ENCODE measurements at places on chromosomes 12 and 14. TPM values are rescaled to one million over a fixed set of nuclear protein-coding genes. Genes with fewer than 3 reads are reported as not detected.

The GDF11 gene
- 2.8 TPM for polyA plus RNA-seq

The SERPINA5 gene
- 1.7 TPM for polyA plus RNA-seq

The TMEM30B gene
- 20.0 TPM for polyA plus RNA-seq

The FAM181A gene
- 0.11 TPM for polyA plus RNA-seq

The PTPRB gene
- 2.8 TPM for polyA plus RNA-seq

The ANP32D gene
- 0.07 TPM for polyA plus RNA-seq

The KCNH3 gene
- polyA plus RNA-seq: 3.3 TPM

The OR8S1 gene
- polyA plus RNA-seq: not detected

The LRRC43 gene
- polyA plus RNA-seq: 0.32 TPM

The DNAL1 gene
- polyA plus RNA-seq: 4.1 TPM

The DDX47 gene
- polyA plus RNA-seq: 49.4 TPM

The LMO3 gene
- 61.9 TPM for polyA plus RNA-seq

The PLEK2 gene
- polyA plus RNA-seq: 22.0 TPM

The SYT10 gene
- not detected for polyA plus RNA-seq

The CATSPERB gene
- polyA plus RNA-seq: 1.8 TPM

The PDZRN4 gene
- 0.48 TPM for polyA plus RNA-seq

The LARP4 gene
- polyA plus RNA-seq: 17.0 TPM

The FOXA1 gene
- polyA plus RNA-seq: 0.11 TPM

The SLC7A7 gene
- polyA plus RNA-seq: 16.7 TPM

The SLCO1B3 gene
- polyA plus RNA-seq: 0.11 TPM

The IL23A gene
- 11.6 TPM for polyA plus RNA-seq

The NUMB gene
- 38.3 TPM for polyA plus RNA-seq

The GARIN6 gene
- polyA plus RNA-seq: 0.02 TPM

The CD163L1 gene
- 12.6 TPM for polyA plus RNA-seq

The ATF1 gene
- polyA plus RNA-seq: 19.4 TPM

The SLC10A1 gene
- polyA plus RNA-seq: 0.02 TPM

The RFLNA gene
- polyA plus RNA-seq: 0.59 TPM

The ABHD12B gene
- polyA plus RNA-seq: 1.5 TPM

The DGKA gene
- 381 TPM for polyA plus RNA-seq

The REP15 gene
- polyA plus RNA-seq: 0.94 TPM

The KCNA5 gene
- polyA plus RNA-seq: 2.9 TPM

The TMEM63C gene
- polyA plus RNA-seq: 0.64 TPM

The SVOP gene
- polyA plus RNA-seq: 0.14 TPM

The RASAL1 gene
- polyA plus RNA-seq: 3.7 TPM

The OTX2 gene
- 0.11 TPM for polyA plus RNA-seq

The NINJ2 gene
- 11.5 TPM for polyA plus RNA-seq

The DNAAF2 gene
- polyA plus RNA-seq: 9.0 TPM

The VWF gene
- polyA plus RNA-seq: 33.8 TPM

The RILPL2 gene
- 7.8 TPM for polyA plus RNA-seq

The KLRC4 gene
- polyA plus RNA-seq: 0.57 TPM

The XPOT gene
- 24.6 TPM for polyA plus RNA-seq

The PCBP2 gene
- polyA plus RNA-seq: 606 TPM

The LTB4R gene
- polyA plus RNA-seq: 73.3 TPM

The ADAMTS20 gene
- under 0.01 TPM for polyA plus RNA-seq

The CHGA gene
- polyA plus RNA-seq: 4.3 TPM

The ANKRD33 gene
- polyA plus RNA-seq: 0.02 TPM

The FAM186B gene
- polyA plus RNA-seq: 0.09 TPM

The RTN1 gene
- 1.6 TPM for polyA plus RNA-seq

The DEPDC4 gene
- polyA plus RNA-seq: 0.94 TPM

The SERPINA10 gene
- polyA plus RNA-seq: 0.14 TPM

The BICDL1 gene
- 67.6 TPM for polyA plus RNA-seq

All from thymus (tissue), 14 donors.